Stomach (tissue), 19 donors: ENCODE measurements at places on chromosomes 16 and 17. TPM values are rescaled to one million over a fixed set of nuclear protein-coding genes. Genes with fewer than 3 reads are reported as not detected.

- H3K4me3 ChIP-seq: no peak overlapping the region
- H3K27ac ChIP-seq: peak overlapping the region; percentile 79
- no peak for DNase-seq
Measured at GRCh38 chr16:70703835-70704381, 18.1 kb upstream of the MTSS2 start.

DNA sequence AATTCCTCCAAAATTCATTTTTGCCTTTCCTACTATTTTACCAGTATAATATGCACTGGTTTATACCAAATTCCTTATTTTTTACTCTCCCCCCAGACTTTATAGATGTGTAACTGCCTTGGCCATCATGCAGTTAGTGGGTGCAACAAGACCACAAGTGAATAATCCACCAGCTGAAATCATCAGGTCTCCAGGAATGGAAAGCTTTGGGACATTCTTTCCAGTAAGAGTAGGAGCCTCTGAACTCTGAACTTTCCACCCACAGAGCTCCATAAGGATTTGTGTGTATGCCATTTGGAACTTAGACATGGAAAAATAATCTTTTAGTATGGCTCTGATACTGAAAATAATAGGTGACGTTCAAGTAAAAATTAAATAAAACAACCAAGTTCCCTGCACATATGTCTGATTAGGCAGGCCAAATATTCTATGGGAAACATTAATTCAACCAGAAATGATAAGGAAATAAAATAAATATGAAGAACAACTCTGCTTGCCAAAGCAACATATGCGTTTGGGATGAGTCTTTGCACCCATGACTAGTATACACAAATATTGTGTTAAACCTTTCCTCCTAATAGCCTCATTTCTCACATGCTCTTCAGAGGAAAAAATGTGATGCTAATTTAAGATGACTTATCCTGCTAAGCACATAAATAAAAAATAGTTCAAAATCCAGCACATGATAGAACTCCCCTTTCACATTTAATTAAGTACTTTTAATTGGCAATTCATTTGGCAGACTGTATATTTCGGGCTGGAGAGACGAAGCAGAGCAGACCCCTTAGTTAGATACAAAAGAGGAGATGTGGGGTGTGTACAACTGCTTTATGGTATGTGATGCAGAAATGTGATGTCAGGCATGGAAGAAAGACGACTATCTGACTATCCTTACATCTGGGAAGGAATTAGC lies 11.6 kb upstream of the LYRM9 start:
- H3K4me1 ChIP-seq: no peaks in the 10 kb centered on the region
- no peak overlapping the region for H3K4me3 ChIP-seq
- no peaks in the 10 kb centered on the region for H3K27me3 ChIP-seq
- H3K27ac ChIP-seq: no peak overlapping the region
- H3K36me3 ChIP-seq: no peaks in the 10 kb centered on the region
- DNase-seq: no peak

The GP1BA gene
- not detected for polyA plus RNA-seq

GRCh38 chr16:17235147-17235815 lies 235.5 kb downstream of the XYLT1 start:
- no peaks in the 10 kb centered on the region for H3K27me3 ChIP-seq
- no peak for DNase-seq
- no peaks in the 10 kb centered on the region for H3K36me3 ChIP-seq

DNA sequence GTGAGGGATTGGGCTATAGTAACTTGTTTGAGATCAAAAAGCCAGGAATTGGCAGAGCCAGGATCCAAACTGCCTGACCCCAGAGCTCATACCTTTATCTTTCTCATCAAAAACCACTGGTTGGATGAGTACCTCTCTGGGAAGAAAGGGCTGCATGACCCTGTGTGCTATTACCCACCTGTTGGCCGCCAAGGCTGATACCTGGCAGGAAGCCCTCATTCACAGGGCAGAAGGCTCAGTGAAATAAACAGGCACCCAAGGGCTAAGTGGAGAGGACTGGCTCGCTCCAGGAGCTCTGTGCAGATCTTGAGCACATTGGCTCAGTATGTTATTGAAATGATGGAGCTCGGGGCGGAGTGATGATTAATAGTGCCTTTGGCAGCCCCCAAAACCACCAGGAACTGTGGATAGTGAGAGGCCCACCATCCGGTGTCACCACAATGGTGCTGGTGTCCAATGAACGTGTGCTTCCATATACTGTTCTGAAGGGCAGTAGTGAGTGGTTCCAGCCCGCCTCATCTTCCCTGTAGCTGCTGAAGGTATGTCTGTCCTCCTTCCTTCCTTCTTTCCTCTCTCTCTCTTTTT lies 197.6 kb downstream of the MSI2 start:
- no peaks in the 10 kb centered on the region for H3K36me3 ChIP-seq
- DNase-seq: no peak
- H3K4me3 ChIP-seq: no peak overlapping the region

The CFAP97D1 gene
- not detected for polyA plus RNA-seq

DNA sequence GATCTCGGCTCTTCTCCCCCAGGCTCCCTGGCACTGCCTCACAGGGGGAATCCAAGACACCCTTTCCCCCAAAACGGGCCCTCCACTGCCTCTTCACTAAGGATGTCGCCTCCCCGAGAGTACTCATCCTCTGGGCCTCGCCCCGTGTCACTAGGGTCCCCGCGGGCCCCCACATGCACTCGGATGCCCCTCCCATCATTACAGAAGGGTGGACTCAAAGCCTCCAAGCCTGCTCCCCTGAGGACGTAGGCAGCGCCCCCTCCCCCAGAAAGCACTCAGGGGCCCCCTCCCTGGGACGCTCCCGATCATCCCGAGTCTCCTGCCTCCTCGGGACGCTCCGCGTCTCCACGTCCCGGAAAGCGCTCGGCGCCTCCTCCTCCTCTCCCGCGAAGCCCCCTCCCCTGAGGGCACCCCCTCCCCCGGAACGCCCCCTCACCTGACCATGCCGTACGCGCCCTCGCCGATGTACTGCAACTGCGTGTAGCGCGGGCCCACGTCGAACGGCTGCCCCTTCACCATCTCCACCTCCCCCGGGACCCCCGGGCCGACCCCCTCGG lies 338 bp downstream of the MAPK3 start:
- H3K27me3 ChIP-seq: no peaks in the 10 kb centered on the region
- peak overlapping the region; percentile 94 for H3K27ac ChIP-seq
- peaks cover 17% of the 10 kb centered on the region for H3K36me3 ChIP-seq
- no peak for DNase-seq

GRCh38 chr17:7493941-7494340 lies 9.8 kb downstream of the POLR2A start:
- peaks cover 11% of the 10 kb centered on the region for H3K4me1 ChIP-seq
- H3K4me3 ChIP-seq: no peak overlapping the region
- no peaks in the 10 kb centered on the region for H3K27me3 ChIP-seq
- peaks cover 34% of the 10 kb centered on the region for H3K36me3 ChIP-seq
- no peak for DNase-seq

The KRTAP9-8 gene
- not detected for polyA plus RNA-seq

GRCh38 chr16:74567901-74568300 lies 39.0 kb downstream of the GLG1 start:
- H3K4me3 ChIP-seq: no peak overlapping the region
- no peak for DNase-seq
- H3K27ac ChIP-seq: no peak overlapping the region
- H3K4me1 ChIP-seq: peaks cover 9% of the 10 kb centered on the region
- H3K27me3 ChIP-seq: no peaks in the 10 kb centered on the region

The COL1A1 gene
- polyA plus RNA-seq: 17.9 TPM

DNA sequence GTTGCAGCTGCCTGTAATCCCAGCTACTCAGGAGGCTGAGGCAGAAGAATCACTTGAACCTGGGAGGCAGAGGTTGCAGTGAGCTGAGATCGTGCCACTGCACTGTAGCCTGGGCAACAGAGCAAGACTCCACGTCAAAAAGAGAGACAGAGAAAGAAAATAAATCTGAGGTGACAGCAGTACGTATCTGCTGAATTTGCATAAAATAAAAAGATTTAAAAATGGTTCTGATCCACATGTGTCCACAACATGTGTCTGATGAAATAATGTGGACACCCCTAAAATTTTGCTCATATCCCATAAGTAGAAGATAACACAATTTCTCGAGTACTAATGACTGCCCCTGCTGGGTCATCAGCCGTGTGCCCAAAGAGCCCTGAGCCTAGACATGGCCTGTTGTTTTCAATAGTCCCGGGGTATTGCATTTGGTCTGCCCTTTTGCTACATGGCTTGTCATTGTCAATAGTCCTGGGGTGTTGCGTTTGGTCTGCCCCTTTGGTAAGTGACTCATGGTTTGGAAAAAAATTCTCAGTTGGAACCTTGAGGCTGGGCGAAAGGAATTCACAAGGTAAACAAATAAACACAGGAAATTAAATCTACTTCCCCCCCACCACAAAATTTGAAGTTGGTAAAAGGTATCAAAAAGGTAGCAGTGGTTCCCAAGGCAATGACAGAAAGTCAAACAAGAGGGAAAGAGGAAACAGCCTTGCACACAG lies 434.6 kb upstream of the MAF start:
- DNase-seq: no peak
- no peaks in the 10 kb centered on the region for H3K4me1 ChIP-seq
- H3K36me3 ChIP-seq: no peaks in the 10 kb centered on the region

DNA sequence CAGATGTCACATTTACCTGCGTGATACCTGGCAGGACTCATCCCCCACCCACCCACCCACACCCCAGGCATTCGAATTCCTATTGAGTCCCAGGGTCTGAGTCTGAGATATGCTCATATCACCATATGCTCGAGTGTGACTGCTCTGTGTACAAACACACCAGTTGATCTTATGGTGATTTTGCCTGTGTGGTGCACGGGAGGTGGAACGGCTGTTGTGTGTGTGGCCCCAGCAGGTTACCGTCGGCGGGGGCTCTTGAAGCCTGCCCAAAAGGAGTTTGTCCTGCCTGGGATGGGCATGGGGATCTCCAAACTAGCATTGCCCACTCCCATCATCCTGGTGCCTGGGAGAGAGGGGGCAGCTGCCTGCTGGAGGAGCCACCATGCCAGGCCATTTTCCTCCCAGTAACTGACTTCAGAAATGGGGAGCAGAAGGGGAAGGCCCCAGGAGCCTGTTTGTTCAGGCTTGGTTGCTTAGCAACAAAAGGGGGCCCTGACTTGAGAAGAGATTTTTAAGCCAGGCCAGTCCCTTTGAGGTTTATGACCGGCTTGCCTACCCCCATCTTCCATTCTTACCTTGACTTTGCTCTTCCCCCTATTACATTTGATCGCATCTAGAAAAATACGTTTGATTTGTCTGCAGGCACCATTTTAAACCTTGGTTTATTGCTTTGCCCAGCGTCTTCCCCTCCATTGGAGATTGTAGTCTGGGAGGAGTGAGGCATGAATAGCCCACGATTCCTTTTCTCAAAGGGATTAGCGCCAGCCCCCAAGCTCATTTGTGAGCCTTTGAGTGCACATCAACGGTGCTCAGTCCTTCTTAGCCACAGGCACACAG lies 217.7 kb downstream of the CCDC182 start:
- peaks cover 35% of the 10 kb centered on the region for H3K4me1 ChIP-seq
- H3K27ac ChIP-seq: no peak overlapping the region
- no peak overlapping the region for H3K4me3 ChIP-seq
- no peak for DNase-seq
- no peaks in the 10 kb centered on the region for H3K36me3 ChIP-seq

DNA sequence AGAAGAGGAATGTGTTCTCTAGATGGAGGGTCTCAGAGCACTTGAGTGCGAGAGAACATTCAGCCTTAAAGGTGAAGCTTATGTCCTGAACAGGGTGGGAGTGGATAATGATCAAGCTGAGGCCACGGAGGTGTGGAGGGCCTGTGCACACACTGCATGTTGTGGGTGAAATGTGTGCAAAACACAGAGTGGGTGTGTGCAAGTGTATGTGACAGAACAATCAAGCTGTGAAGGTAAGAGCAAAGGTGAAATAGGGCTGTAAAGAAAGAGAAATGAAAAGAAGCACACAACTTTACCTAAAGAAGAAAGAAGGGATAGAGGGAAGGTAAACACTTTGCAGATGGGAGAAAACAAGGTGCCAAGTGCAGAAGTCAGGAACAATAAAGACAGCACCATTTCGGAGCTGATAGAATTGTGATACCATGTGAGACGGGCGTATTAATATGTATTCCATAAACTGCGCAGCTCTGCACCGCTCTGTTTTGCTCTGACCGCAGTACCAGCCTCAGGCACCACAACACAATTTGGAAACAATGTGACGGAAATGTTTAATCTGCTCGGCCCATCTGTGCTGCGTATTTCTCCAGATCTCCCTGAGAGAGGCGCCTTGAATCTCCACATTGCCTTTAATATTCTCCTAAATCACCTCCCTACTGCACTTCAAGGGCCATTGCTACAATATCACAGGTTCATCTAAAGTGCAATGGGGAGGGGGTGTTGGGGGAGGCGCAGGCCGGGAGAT lies 40.6 kb downstream of the SNX11 start:
- DNase-seq: peak; percentile 37
- no peaks in the 10 kb centered on the region for H3K27me3 ChIP-seq
- no peaks in the 10 kb centered on the region for H3K4me1 ChIP-seq
- no peak overlapping the region for H3K4me3 ChIP-seq

DNA sequence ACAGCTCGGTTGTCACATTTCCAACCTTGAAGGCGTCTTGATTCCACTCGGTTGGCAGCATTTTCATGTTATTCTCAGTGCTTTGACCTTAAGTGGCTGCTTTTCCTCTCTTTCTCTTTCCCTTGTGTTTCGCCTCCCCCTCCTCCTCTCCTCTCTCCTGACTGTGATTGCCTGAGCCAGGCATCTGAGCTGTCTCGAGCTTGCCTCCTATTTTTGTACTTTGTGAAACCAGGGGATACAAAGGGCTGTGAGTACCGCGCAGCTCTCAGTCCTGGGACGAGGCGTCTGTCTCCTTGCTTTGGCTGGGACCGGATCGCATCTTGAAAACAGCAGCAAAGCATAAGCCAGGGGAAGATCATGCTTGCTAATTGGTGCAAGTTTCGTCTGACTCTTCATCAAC lies 48.8 kb upstream of the SDK2 start:
- no peaks in the 10 kb centered on the region for H3K27me3 ChIP-seq
- no peaks in the 10 kb centered on the region for H3K36me3 ChIP-seq
- DNase-seq: no peak
- no peak overlapping the region for H3K27ac ChIP-seq

- H3K4me3 ChIP-seq: no peak overlapping the region
- H3K27me3 ChIP-seq: no peaks in the 10 kb centered on the region
- H3K36me3 ChIP-seq: no peaks in the 10 kb centered on the region
- no peak for DNase-seq
Measured at GRCh38 chr17:32516940-32517701, 30.3 kb downstream of the CDK5R1 start.

DNA sequence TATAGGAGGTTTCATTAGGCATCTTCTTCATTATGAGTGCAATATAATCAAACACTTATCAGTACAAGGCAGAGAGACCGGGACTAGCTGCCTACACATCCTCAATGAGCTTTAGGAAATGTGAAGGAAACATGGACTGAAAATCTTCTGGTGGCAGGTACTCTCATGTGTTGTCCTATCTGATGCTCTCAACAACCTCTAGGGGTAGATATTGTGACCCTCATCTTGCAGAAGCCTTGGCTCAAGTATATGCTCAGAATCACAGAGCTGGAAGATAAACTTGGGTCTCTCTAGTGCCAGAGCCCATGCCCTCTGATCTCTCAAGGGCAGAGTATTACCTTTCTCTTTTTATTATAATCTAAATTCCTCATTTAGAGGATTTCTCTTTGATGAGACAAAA lies 181.6 kb upstream of the C17orf78 start:
- no peak for DNase-seq
- no peaks in the 10 kb centered on the region for H3K27me3 ChIP-seq
- H3K4me1 ChIP-seq: no peaks in the 10 kb centered on the region
- H3K4me3 ChIP-seq: no peak overlapping the region
- peaks cover 36% of the 10 kb centered on the region for H3K36me3 ChIP-seq

The SLC6A4 gene
- polyA plus RNA-seq: not detected

GRCh38 chr16:88613293-88613692 lies 25.1 kb upstream of the IL17C start:
- peaks cover 81% of the 10 kb centered on the region for H3K36me3 ChIP-seq
- H3K4me3 ChIP-seq: no peak overlapping the region
- no peak for DNase-seq
- H3K27me3 ChIP-seq: no peaks in the 10 kb centered on the region
- H3K4me1 ChIP-seq: peaks cover 44% of the 10 kb centered on the region
- no peak overlapping the region for H3K27ac ChIP-seq
